ENCODE measurements at places on chromosomes 2 and 18.

- no peak for DNase-seq
These were observed 114.5 kb upstream of the ALPP start for GRCh38 chr2:232264081-232264480.

GRCh38 chr2:217739741-217740140 lies 263.1 kb downstream of the TNS1 start:
- no peak for DNase-seq

DNA sequence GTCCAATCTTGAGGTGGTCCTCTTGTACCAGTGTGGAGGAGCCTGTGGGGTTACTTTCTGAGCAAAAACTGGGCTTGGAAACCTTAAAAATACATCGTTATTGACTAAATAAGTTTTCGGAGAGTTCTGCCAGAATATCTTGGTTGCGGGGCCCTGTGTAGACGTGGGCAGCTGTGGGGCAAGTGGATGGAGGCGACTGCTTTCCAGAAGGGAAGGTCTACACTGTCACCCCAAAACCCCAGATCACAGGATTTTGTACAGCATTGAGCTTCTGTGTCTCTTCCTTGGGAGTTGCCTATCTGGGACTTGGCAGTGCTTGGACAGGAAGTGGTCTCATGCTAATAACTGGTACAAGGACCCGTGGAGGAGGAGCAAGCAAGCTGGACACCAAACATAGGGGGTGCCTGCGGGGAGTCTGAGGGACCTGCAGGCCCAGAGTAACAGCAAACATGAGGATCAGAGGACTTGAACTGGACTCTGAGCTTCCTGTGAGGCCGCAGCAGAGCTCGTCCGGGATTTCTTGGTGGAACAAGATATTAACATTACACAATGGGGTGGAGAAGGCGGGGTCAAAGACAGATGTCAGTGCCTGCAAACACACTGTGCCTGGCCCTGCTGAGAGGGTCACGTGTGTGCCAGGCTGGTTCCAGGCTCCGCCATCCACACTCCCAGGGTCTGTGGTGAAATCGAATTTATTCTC lies 48.0 kb upstream of the CTLA4 start:
- no peak for DNase-seq

DNA sequence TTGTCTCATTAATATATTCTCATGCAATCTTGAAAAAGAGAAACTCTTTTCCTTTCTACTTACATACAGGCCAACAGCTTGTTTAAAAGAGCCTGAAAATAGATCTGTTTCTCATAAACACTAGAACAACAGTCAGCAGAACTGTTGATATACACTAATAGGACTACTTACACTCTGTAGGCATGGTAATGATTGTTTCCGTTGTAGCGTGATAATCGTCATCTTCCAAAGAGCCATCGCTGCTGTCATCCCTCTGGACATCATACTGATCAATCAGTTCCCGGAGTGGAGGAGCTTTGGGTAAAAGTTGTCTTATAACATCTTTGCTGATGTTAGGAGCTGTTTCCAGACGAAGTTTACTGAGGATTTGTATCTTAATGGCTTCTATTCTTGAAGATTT lies 476 bp downstream of the MSTN start:
- DNase-seq = no peak

DNA sequence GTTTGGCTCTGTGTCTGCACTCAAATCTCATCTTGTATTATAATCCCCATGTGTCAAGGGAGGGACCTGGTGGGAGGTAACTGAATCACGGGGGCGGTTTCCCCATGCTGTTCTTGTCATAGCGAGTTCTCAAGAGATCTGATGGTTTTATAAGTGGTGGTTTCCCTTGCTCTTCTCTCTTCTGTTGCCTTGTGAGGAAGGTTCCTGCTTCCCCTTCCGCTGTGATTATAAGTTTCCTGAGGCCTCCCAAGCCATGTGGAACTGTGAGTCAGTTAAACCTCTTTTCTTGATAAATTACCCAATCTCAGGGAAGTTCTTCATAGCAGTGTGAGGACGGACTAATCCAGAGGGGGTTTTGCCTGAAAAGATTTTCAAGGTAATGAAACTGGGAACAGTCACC lies 245.4 kb downstream of the GALR1 start:
- no peak for DNase-seq

DNA sequence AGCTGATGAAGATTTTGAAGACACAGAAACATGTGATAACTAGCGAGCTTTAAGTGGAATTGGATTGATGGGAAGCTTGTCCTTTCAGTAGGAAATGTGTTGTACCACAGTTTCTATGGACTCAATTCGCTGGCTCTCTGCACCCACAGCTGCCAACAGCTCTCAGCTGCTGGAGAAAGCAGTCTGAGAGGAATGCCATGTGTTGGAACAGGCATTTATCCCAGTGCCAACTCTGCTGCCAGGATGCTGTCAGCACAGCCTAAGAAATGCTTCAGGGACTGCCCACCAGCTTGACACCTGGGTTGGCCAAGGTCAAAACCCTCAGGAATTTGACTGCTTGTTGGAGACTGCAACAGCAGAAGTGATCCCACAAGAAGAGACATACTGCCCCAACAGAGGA lies 193.0 kb upstream of the THSD7B start:
- DNase-seq = no peak

DNA sequence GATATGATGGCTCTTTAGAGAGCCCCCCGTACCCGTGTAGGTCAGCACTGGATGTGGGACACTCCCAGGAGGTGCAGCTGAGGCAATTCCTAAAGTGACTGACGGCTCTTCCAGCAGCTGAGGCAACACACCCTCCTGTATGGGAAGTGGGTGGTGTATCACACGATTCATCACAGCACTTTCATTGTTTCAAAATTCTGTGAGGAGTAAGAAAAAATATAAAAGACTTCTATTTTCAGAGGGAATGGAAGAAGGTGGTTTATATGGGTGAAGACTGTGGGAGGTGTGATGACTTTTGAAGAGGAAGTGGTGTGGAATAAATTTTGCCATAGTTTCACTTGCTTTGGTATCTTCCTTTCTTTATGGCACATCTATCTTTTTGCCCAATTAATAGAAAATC lies 22.3 kb downstream of the QPCT start:
- peak; percentile 40 for DNase-seq

GRCh38 chr18:10515456-10515855 lies 10.4 kb upstream of the NAPG start:
- no peak for DNase-seq

DNA sequence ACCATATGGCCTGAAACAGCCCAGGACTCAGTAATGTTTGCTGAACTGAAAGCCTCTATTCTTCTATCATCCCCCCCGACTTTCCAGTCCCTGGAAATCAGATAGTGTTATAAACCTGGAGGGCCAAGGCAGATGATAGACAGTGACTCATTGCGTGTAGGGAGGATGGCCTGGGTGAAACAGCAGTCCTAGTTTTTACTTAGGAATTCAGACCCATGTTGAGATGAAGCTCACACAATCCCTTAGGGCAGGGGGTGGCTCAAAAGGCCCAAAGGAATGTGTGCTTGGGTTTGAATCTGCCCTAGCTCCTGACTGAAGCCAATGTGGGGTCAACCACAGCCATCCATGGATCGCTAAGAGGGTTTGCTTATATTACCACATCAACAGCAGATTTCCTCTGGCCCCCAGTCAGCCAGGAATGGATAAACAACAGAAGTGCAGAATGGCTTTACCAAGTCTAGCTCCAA lies 43.9 kb upstream of the STPG4 start:
- DNase-seq = no peak

GRCh38 chr2:152336854-152337510 lies 2.0 kb downstream of the FMNL2 start:
- no peak for DNase-seq

GRCh38 chr2:70118798-70119454 lies 31.6 kb downstream of the PCBP1 start:
- DNase-seq = no peak

DNA sequence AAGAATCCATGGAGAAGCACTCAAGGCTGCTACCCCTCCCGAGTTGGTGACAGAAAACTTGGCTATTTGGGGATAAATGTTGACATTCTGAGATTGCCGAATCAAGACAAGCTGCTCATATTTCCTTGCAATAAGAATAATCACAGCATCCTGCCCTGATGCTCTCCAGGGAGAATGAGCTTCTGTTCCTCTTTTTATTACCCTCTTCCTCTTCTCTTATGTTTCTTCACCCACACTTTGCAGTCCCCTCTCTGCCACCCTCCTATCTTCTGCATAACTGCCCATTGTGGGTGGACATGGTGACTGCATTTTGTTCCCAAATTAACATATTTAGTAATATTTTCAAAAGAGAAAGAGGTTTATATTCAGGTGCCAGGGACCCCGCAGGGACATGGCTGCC lies 11.9 kb upstream of the MSGN1 start:
- no peak for DNase-seq

DNA sequence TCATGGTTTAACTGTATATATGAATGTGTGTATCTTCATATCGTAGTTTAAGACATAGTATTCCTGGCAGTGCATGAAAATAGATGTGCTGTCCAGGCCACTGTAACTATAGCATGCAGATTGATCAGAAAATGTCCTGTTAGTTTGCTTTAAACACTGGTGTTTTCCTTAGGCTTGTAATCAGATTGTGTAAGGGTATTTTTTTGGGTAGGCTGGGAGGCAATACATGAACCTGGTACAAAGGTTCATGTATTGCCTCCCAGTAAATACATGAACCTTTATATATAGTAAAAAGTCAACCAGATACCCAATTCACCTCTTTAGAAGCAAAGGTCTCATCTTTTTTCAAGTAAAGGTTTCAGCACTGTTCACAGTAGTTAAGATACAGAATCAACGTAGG lies 1.6 kb downstream of the COQ10B start:
- no peak for DNase-seq

DNA sequence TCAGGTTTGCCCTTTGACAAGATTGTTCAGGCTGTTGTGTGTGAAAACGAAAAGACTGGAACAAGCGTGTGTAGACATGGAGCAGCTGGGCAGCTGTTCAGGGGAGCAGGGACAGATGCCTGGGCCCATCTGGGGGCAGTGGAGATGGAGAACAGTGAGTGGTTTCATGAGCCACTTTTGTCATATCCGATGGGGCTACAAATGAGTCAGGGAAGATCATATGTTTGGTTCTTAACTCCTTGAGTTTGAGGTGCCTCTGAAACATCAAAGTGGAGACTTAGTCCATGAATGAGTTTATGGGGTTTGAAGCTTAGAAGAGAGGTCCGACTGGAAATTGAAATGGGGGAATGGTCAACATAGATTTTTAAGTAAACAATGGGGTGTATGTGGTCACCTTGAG lies 9.3 kb upstream of the PLB1 start:
- DNase-seq = no peak

DNA sequence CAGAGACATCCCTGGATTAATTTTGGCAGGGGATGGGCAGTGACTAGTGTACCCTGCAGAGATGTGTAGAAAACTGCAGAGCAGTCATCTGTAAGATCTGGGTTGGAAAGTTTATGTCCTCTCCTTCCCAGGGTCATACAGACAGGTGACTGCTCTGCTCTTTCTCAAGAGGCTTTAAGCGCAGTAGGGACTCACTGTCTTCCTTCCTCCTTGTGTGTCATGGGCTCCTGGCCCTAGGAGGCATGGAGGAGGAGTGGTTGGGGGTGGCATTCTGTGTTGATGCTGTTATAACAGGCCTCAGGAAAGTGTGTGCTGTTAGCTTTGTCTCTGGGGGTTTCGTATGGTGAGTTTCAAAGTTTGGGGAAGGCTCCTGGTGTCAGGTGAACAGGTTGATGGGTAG lies 130.5 kb upstream of the MGAT5 start:
- DNase-seq = no peak

DNA sequence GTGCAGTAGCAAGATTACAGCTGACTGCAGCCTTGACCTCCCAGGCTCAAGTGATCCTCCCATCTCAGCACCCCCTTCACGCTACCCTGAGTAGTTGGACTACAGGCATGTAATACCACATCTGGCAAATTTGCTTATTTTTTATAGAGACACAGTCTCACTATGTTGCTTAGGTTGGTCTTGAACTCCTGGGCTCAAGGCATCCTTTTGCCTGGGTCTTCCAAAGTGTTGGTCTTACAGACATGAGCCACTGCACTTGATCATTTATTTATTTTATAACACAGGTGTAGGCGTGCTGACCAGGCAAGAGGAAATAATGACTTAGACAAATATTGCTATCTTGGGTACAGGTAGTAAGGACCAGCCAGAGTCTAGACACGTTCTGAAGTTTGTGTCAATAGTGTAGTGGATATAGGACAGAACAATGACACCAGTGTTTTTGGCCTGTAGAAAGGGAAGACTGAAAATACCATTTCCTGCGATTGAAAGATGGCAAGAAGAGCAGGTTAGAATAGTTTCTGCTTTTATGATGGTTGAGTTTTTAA lies 71.0 kb upstream of the THUMPD2 start:
- no peak for DNase-seq

DNA sequence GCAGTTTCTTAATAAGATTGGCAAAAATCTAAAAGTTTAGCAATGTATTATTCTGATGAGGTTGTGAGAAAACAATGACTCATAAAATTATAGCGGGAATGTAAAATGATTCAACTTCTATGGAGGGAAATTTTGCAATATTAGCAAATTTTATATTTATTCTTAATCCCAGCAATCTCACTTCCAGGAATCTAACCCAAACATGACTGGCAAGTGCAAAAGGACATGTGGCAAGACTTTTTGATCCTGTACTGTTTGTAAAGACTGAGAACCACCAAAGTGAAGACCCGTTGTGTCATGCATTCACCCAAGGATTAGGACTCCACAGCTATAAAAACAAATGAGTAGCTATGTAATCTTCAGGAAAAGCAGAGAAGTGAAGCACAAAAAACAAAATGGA lies 234.8 kb upstream of the KYNU start:
- no peak for DNase-seq

- no peak for DNase-seq
These were observed 102.5 kb downstream of the TFCP2L1 start for GRCh38 chr2:121182520-121182919.

- peak; percentile 14 for DNase-seq
These were observed 32.8 kb downstream of the FAM124B start for GRCh38 chr2:224369028-224369632.

DNA sequence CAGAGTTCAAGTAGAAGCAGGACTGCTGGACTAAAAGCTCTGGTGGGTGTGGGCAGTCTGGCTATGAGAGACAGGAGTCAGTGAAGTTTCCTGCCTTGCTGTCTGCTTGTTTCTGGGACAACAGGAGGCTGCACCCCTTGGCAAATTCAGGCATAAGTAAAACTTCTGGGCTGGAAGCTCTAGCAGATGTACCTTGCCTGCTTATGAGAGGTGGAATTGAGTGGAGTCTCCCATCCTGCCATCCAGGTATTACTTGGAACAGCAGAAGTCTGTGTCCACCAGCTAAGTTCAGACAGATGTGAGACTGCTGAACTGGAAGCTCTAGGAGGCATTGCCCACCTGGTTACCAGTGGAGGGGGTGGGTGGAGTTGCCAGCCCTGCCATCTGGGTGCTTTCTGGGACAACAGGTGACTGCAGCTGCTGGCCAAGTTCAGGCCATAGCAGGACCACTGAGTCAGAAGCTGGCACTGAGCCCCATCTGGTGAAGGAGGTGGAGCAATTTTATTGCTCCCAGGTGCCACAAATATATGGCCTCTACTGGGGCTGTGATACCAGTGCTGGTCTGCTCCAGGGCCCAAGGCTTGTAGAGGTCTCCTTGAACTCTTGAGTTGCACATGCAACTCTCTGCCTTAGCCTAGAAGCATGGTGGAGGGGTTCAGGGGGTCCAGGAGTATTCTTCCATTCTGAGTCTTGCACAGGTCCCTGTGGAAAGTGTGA lies 199.4 kb upstream of the FN1 start:
- DNase-seq = no peak

- DNase-seq = no peak
These were observed 41.5 kb upstream of the LTBP1 start for GRCh38 chr2:32905270-32905669.

- DNase-seq = no peak
These were observed 8.7 kb upstream of the CRYGA start for GRCh38 chr2:208172125-208172524.

GRCh38 chr2:164773091-164773490 lies 68.5 kb downstream of the COBLL1 start:
- DNase-seq = no peak
